ENCODE measurements at places on chromosomes 12 and 14.
A peak's percentile ranks its signal among the peaks of the same experiment; 100 is the strongest.

DNA sequence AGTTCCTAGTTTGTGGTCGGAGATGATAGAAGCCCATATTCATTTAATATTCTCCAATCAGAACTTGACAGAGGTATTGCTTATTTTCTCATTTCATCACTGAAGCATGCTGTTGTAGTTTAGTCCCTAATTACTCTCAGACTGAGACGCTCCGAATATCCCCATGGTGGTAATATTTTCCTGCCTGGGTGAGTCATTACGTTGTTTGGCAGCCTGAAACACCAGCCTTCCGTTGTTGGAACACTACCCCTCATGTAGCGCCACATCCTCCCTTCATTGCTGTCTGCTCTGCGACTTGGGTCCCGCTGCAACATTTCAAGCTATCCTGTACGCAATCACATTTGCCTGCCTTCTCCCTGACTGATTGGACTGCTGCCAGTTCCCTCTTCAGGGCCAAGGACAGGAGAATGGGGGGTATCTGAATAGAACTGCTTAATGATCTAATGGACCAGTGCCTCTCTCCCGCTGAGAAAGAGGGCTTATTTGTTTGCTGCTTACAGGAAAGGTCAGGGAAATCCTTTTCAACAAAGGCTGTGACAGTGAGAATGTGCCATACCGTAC, 369.1 kb downstream of the NPAS3 start:
- DNase-seq, result no peak

DNA sequence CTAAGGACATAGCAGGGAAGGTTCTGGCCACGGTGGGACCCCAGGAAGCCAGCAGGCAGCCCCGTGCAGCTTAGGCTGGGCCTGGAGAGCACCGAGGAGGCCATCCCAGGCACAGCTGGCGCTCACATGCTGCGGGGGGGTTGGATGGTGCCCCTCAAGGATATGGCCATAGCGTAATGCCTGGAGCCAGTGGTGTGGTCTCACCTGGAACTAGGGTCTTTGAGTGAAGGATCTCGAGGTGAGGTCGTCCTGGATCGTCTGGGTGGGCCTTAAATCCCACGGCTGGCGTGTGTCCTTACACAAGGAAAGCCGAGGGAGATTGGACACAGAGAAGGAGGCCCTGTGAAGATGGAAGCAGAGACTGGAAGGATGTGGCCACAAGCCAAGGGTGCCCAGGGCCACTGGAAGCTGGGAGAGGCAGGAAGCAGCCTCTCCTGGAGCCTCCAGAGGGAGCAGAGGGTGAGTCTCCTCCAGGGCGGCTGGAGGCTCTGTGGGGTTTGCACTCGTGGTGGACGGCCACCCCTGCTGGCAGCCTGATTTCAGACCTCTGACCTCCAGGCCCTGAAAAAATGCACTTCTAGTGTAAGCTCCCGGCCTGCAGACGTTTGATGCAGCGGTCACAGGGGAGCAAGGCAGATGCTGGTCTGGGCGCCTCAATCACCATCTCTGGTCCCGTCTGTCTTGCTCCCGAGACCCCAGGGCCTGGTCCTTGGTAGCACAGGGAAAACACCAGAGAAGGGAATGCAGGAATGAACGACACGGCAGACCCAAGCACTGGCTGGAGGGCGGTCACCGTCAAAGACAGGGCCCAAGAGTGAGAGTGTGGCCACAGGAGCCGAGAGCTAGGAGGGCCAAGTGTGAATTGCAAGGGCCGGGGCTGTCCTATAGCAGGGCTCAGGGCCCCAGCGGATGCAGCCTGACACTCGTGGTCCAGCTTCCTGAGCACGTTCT, 218.6 kb downstream of the KIF26A start:
- DNase-seq, result no peak

GRCh38 chr12:76276499-76277151, 71.6 kb downstream of the BBS10 start:
- DNase-seq, result no peak

DNA sequence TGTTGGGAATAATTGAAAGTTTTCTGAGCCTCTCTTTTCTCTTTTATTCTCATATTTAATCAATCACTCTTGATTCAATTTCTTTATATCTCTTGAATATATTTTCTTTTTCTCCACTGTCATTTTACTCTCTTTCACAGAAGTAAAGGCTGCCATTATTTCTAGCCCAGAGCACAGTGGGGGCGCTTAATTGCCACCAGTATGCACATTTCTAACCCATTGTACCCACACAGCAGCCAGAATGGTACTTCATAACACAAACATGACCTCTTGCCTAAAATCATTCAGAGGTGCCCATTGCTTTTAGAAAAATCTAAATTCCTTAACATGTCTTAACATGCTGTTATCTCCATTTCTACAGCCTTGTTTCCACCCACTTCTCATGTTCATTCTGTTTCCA, 190.2 kb upstream of the LMO3 start:
- DNase-seq, result no peak

- DNase-seq, result peak; percentile 18
These were observed 381.1 kb downstream of the SEC23A start for GRCh38 chr14:38721822-38722431.

DNA sequence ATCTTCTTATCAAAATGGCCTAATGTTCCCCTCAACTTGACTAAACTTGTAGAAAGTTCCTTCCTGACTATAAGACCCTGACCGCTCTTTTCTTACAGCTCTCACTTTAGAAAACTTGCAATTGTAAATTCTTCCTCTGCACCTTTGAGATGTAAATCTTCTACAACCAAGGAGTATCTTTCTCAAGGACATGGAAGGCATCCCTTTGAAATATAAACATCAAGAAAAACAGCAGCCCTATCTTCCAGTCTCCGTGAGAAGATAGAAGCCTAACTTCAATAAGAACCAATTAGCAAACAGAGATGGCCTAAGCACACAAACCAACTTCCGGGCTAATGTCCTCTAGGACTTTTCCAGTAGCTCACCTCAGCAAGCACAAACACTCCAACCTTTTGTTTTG, 210.3 kb downstream of the CPNE8 start:
- DNase-seq, result no peak

DNA sequence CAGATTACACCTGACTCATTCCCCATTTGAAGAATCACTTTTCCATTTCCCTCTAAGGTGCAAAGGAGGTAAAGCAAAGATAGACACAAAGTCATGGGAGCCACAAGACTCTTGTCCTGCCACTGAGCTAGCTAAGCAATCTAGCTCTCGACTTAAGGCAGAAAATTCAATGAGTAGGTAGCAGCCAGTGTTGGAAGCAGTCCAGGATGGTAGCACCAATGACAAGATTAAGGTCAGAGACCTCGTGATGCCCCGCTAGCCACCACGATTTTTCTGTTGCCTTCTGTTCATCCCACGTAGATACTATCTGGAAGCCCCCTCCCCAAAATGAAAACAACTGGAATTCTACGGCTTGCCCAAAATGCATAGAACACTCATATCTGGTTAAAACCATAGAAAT, 1.4 kb downstream of the VAMP1 start:
- no peak for DNase-seq

GRCh38 chr14:100292301-100292775, 13.9 kb downstream of the SLC25A29 start:
- DNase-seq, result no peak

DNA sequence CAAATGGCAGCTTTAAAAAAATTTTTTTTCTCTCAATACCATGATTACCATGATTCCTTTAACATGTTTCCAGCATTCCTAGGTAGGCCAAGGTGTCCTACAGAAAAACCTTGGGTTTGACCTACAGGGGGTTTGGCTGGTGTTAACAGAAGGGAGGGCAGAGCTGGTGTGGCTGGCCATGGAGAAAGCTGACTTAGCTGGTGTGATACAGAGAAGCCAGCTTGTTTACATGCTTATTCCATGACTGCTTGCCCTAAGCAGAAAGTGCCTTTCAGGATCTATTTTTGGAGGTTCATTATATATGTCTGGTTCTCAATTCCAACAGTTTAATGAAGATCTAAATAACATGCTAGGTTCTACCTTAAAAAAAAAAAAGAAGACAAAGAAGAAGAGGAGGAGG, 68.6 kb downstream of the EEA1 start:
- DNase-seq, result no peak

DNA sequence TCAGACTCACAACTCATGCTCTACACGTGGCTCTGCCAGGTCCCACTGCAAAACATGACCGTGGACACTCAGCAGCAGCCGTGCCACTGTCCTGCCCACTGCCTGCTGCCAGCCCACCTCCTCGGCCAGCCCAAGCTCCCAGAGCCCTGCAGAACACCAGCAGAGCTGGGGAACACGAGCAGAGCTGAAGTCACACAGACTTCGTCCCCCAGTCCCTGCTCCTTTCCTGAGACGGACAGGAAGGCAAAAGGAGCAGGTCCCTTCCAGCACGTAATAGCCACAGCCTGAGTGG, 152.1 kb downstream of the DPF3 start:
- DNase-seq, result no peak

DNA sequence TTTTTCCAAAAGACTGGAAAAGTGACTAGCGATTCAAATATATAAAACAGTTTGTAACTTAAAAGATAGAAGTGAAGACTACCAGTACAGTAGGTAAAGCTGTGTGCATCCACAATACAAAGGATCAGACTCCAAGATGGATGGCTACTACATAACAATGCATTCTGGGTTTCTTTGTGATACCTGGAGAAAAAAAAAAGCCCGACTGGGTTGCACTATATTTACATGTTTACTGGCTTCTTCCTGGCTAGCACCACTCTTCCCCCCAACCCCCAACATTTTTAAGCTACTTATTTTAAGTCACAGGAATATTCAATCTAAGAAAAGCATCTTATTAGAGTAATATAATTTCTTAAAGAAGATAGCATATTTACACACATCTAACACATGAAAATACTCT, 61.1 kb upstream of the SINHCAF start:
- no peak for DNase-seq

GRCh38 chr14:60090864-60091519, 731 bp upstream of the PCNX4 start:
- DNase-seq, result peak; percentile 75

DNA sequence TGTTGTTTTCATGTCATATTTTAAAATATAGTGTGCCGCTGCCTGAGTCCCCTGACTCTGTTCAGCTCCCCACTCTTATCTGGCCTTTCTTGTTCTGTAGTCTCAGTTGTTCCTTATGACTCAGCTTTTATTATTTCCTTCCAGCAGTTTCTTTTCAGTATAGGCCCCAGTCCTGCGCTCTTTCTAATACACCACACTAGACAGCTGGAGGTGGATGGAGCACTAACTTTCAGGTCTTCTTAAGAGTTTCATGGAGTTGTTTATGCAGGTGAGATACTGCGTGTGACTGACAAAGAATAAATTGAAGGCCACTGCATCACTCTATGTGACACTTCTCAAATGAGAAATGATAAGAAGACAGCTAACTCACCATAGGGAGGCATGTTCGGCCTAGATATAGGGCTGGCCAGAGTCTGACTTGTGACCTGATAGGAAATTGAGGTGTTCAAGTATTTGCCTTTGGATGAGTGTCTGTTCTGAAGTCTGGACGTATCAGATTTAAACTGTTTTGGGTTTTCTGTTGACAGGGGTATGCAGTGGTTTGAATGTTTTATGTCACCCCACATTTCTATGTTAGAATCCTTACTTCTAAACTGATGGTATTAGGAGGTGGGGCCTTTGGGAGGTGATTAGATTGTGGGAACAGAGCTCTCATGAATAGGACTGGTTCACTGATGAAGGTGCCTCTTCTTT, 60.8 kb upstream of the CLMN start:
- no peak for DNase-seq

DNA sequence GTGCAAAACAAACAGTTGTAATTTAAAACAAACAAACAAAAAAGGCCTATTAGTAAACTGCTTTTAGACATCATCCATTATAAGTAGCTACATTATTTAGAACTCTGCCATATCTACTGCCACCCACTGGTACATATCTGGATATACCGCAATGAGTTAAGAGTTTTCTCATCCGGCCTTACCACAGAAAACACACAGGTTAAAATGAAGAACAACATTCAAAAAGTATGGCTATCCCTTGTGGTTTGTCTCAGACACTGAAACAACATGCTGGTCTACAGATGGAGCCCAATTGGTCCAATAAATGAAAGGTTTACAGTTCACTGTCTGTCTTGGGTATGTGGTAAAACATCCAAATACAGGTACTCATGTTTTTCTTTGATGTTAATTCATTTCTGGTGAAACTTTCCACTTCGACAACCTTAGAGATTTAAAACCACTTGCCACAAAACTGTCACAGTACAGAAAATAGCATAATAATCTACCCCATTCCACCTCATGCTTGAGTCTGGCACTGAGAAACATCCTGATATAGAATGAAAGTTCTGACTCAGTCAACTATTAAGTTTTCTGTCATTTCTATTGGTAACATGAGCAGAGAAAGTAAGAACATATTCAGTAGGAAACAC, 354.3 kb downstream of the CEP128 start:
- no peak for DNase-seq

GRCh38 chr14:104515059-104515810, 64.3 kb upstream of the C14orf180 start:
- DNase-seq, result no peak

DNA sequence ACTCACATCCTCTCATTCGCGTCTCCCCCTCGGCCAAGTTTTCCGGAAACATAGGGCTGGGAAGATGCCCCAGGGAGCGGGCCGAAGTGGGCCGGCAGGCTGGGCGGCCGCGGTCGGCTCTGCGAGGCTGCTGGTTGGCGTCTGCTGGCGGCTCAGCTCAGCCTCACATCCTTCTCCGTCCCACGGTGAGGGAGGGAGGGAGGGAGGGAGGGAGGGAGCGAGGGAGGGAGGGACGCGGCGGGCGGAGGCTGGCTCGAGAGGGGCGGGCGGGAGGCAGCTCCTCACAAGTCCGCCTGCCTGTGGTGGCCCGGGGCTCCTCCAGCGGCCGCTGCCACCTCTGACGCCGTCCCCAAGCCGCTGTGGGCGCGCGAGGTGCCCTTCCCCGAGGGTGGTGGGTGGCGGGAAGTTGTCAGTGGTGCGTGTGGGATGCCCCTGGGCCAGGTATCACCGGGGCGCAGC, 93.8 kb downstream of the RFLNA start:
- DNase-seq, result peak; percentile 90

DNA sequence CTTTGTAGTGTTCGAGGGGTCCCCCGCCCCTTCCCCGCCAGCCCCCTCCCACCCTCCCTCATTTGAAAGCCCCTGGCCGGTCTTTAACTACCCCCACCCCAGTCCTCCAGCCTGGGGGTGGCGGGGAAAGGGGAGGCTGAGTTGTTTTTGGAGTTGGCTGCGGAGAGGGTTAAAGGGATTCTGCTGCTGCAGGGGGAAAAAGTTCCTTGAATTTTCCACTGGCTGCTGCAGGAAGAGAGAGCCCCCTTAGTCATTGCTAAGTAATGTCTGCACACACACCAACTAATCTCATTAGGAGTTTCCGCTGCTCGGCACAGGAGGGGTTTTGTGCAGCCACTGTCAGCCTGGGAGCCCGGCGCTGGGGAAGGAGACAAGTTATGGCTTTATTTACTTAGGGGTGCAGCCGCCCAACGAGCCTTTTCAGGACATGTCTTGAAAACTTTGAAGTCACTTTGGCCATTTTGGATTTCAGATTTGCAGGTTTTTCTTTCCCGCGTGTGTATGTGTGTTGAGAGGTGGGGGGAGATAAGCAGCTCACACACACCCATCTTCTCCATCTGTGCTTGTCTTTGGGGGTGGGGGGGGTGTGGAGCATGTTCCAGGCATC, 1.8 kb downstream of the ELK3 start:
- peak; percentile 54 for DNase-seq

DNA sequence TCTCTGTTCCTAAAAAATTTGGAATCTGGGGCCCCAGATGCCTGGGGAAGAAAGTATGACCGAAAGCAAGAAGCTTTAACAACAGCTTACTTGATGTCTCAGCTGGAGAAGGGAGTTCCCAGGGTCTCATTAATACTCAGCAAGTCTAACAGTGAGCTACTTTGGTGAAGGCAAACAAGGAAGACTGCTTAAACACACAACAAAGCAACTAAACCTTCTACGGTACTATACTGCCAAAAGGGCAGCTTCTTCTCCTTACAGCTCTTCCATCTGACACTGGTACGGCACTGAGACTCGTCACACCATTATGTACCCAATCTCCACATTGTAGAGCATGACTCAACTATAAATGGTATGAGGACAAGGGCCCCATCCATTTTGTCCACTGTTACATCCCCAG, 213.0 kb downstream of the MED13L start:
- no peak for DNase-seq

Measured in right kidney (tissue), 9 donors.